ENCODE measurements at places on chromosomes 1 and 21.

DNA sequence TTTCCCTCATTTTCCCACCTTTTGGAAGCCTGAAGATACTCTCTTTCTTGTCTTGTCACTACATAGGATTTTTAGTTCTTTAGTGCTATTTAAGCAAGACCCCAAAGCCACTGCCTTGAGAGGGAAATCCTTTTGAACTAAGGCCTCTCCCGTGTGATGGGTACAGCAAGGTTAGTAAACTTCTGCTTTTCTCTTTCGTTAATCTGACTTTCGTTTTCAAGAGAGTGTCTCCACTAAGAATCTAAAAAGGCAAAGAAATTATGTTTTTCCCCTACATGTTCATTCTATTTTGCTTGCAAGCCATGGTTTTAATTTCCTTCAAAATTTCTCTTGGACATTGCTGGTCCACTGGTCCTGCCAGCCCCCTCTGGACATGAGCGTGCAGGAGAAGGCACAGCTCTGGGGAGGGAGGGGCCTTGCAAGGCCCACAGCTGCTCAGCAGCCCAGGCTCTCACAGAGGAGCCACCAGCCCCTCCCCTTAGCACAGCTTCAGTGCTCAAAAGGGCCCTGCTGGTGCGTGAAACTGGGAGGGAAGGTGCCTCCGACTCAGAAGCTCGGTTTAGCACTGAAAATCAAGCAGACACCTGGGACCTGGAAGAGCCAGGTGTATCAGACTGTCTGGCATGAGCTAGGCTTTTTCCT, 210.9 kb upstream of the GALNT2 start:
- DNase-seq, result no peak

- no peak for DNase-seq
Measured at GRCh38 chr21:27564684-27565301, 597.9 kb upstream of the ADAMTS5 start.

DNA sequence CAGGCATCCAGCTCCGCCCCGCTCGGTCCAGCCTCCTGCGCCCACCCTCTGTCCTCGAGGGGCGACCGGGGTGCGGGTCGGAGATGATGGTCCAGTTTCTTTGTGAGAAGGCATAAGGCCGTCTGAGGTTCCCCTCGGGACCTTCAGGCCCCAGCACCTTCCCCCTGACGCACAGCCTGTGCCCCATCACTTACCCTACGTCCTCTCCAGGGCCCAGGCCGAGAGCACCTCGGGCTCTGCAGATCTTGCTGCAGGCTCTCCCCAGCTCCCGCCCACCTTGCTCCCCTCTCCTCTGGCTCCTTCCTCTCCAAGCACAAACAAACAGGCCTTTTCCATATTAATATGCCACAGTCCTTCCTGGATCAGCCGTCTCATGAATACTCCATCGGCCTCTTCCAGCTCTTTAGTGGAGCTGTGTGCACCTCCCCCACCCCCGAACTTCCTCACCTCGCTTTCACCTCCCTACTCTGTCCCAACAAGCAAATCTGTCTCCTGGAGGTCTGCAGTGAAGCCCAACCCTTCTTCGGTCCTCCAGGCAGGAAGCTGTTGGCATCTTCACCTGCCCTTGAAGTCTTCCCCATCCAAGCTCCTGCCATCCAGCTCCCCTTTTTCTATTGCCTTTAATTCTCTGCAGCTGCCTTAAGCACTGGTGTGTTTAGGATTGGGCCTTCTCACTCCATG, 448 bp upstream of the COL9A2 start:
- no peak for DNase-seq

GRCh38 chr21:35212393-35213127, 163.5 kb upstream of the RUNX1 start:
- no peak for DNase-seq

- DNase-seq, result no peak
Measured at GRCh38 chr1:1610796-1611195, 4.5 kb upstream of the MIB2 start.

- no peak for DNase-seq
Measured at GRCh38 chr1:81377406-81377805, 423.3 kb upstream of the ADGRL2 start.

- DNase-seq, result no peak
Measured at GRCh38 chr1:43255438-43256210, 14.2 kb upstream of the TMEM125 start.

DNA sequence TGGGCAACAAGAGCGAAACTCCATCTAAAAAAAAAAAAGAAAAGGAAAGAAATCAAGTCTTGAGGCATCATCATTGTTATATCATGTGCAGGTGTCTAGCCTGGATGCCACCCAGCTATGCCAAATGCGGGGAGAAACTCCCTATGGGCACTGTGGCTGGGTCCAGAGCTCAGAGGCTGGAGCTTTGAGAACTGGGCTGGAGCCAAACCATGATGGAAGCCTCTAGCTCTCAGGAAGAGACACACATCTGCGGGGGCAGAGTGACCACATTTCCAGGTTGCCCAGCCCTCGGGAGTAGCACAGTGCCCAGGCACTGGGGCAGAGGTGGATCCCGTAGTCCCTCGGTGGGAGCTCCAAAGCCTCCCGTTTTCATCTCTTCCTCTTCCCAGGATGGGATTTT, 58.9 kb downstream of the COL18A1 start:
- DNase-seq, result no peak

DNA sequence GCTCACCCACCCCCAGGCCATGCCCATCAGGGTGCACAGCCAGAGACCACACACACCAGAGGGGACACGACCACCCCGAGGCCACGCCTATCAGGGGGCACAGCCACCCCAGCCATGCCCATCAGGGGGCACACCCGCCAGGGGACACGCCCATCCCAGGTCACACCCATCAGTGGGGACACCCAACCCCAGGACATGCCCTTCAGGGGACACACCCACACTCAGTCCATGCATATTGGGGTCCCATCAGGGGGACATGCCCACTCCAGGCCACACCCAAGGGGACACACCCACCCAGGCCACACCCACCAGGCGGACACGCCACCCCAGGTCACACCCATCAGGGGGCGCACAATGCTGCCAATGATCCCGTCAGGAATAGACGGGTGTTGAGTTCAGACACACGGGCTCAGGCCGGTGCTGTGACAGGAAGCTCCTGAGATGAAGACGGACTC, 20.7 kb downstream of the MCM3AP start:
- DNase-seq, result no peak

DNA sequence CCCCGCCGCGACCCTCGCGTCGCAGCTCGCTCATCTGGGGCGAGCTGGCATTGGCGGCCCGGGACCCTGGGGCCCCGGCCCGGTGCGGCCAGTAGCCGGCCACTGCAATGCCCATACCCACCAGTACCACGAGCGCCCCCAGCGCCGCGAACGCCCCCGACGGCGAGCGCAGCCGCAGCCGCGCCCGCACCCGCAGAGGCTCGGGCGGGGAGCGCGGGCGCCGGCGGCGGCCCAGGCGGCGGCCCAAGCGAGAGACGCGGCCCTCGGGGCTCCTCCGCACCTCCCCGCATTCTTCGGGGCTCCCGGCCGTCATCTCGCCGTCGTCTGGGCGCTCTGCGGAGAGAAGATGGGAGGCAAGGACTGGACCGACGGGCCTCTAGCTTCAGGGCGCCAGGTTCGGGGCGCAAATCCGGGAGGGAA, 2.2 kb downstream of the TMEM200B start:
- DNase-seq, result no peak

- DNase-seq, result no peak
Measured at GRCh38 chr1:211153932-211154331, 20.0 kb upstream of the KCNH1 start.

GRCh38 chr1:189530162-189530561, 947.5 kb downstream of the BRINP3 start:
- DNase-seq, result no peak

- no peak for DNase-seq
Measured at GRCh38 chr1:9848022-9848421, 24.3 kb upstream of the CLSTN1 start.

- DNase-seq, result no peak
Measured at GRCh38 chr1:27596986-27597385, 7.0 kb downstream of the AHDC1 start.

GRCh38 chr1:194341587-194341986, 1155.2 kb upstream of the B3GALT2 start:
- DNase-seq, result no peak

DNA sequence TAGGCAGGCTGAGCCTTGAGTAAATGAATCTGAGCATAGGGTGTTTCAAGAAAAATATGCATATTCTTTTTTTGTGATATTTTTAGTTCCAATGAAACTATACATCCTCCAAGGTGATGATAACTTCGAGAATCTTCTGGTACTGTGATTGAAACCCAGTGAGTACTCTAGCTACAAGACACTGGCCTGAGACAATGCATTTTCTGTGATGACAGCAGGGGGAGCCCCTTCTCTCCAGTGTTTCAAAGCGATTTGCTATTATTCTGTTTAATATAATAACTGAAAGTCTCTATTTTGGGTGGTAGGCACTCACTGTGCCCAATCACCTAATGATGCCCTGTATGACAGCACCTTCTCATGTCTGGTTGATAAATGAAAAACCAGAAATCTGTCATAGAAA, 12.1 kb downstream of the IRF2BP2 start:
- peak; percentile 72 for DNase-seq

Data from stimulated activated effector memory CD8-positive, alpha-beta T cell treated with anti-CD3 and anti-CD28 coated beads, Interleukin-12 subunit alpha, Interleukin-12 subunit beta, amount 100 ng/mL, for 72 hours (primary cell).